Stimulated activated CD4-positive, alpha-beta T cell treated with anti-CD3 and anti-CD28 coated beads, Interleukin-2, amount 100 ng/mL, for 24 hours (primary cell): ENCODE measurements at places on chromosomes 6 and 20.

- DNase-seq: no peak
These were observed 16.5 kb downstream of the TNFAIP3 start for GRCh38 chr6:137883400-137884148.

DNA sequence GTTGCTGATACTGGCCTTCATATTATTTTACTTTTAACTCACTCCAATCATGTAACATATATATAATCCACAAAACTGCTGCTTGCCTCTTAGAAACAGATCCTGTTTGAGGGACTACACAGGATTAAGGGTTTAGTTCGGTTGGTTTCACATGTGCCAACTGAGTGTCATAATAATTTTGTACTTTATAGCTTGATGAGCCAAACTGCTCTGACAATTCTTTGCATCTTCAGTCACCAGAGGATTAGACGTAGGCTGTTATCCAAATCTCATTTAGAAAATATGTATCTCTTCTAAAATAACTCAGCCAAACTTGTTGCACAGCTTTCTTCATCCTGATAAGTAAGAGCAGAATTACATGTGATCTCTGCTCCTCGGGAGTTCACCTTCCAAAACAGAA is 643.6 kb upstream of the PTCHD4 start:
- no peak for DNase-seq

- no peak for DNase-seq
These were observed 37.7 kb downstream of the ARHGAP18 start for GRCh38 chr6:129672341-129672682.

GRCh38 chr6:429515-430121 is 38.1 kb downstream of the IRF4 start:
- no peak for DNase-seq

DNA sequence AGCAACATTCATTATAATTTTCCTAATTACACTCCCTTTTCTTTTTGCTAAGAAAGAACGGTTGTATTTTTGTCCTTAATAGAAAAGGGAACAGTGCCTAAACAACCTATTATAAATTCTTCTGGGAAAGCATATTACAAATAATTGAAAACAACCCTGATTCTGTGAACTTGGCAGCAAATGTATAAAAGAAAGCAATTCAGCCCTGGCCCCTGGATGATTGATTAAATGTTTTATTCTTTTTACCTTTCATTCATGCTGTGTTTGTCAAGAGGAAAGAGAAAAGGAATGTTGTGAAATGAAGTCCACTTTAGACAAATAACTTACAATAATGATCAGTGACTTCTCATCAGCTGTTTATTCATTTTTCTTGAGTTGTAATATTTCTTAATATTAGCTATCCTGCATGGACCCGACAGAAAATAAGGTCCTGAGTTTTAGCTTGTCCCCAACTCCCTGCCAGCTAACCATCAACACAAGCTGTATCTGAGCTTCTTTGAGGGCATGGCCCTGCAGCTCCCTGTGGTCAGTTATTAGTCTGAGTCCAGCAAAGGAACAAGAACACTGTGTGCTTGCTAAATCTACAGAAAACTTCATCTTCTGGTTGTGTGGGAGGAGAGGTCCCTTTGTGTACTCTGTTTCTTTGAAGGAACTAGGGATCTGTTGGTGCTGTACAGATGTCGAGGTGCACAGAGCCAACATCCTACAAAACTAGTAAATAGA is 248.2 kb downstream of the LAMA2 start:
- DNase-seq: no peak

DNA sequence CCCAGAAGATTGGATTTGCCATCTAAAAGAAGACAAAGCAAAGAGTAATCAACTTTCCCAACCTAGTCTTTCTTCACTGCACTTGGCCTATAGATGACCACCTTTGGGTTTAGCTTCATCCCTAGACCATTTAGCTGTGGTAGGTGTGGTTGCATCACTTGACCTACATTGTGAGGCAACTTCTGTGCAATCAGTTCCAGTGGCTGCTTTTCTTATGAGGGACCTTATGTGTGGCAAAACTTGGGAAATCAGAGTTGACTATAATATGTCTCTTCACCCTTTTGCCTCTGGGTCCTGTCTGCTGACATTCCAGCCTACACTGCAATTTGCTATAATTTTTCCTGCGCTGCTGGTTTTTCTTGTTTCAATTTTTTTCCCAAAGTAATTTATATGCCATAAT is 55.2 kb downstream of the PRDM13 start:
- no peak for DNase-seq

GRCh38 chr20:49672096-49672664 is 41.5 kb downstream of the B4GALT5 start:
- no peak for DNase-seq

DNA sequence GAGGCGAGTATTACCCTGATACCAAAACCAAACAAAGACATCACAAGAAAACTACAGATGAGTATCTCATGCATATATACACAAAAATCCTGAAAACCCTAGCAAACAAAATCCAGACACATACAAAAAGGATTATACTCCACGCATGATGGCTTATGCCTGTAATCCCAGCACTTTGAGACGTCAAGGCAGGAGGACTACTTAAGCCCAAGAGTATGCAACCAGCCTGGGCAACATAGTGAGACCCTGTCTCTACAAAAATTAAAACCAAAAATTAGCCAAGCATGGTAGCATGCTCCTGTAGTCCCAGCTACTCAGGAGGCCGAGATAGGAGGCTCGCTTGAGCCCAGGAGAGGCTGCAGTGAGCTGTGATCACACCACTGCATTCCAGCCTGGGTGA is 32.4 kb downstream of the TRPC4AP start:
- no peak for DNase-seq

GRCh38 chr6:45592991-45593390 is 215.3 kb upstream of the SUPT3H start:
- DNase-seq: no peak

DNA sequence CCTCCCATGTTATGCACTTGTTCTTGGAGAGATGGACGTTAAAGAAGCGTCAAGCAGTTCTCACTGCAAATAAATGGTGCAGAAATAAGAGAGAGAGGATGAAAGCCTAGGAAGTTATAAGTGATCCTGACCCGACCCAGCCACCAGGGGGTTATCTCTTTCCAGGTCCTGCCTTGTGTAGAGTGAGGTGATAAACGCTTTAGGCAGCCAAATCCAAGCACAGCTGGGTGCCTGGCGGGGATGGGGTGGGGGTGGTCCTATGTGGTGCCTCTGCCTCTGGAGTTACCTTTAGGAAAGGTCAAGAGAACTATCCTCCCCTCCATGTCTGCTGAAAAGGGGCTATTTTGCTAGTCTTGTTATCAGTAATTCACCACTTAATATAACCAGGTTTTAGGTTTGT is 9.2 kb upstream of the TFAP2A start:
- no peak for DNase-seq

GRCh38 chr6:131244942-131245341 is 109.7 kb downstream of the AKAP7 start:
- no peak for DNase-seq

DNA sequence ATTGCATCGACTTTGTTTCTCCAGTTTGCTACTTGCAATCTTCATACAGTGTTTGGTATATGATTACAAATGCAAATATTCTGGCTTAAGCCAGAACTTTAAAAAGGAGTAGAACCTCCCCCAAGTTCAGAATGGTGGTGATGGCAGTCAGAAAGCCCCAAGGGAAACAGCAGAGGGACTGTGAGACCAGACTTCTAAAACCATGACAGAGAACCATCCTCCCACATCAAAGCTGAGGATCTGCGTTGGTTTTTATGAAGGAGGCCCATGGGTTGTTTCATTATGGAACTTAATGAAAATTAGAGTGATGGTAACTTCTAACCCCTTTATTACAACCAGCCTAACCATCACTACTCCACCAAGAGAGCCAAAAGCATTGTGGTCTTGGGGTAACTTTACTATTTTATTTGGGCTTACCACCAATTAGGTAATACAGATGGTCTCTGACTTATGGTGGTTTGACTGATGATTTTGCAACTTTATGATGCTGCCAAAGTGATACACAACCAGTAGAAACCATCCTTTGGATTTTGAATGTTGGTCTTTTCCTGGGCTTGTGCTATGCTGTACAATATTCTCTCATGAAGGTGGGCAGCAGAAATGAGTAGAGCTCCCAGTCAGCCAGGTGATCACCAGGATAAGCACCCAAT is 10.9 kb upstream of the MRS2 start:
- DNase-seq: no peak

GRCh38 chr6:157928428-157928827 is 53.2 kb upstream of the SYNJ2 start:
- no peak for DNase-seq

DNA sequence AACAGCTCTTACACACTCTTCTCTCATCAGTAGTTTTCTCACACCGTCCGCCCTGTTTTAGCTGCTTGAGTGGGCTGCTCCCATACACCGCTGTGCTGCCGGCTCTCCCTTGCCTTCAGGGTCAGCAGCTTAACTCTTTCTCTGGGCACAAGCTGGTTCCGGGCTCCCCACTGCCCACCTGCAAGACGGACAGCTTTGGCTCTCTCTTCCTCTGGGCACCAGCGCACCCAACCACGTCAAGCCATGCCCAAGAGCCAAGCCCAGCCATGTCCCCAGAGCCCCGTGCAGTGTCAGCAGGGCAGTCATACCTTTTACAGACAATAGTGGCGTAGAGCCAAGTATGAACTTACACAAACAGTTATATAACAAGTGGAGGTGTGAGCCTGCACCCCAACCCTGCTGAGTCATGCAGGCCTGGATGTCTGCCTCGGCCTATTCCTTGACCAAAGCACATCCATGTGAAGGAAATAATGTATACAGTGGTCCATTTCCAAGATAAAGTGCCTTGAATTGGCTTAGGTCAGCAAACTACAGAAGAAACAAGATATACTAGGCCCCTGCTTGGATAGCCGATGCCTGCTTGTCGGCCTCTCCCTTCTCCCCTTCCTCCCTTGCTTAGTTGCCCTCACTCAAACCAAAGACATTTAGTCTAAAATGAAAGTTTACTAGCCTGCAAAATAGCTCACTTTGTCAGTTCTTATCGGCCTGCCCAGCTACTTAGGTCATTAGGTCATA is 89.3 kb downstream of the JPH2 start:
- no peak for DNase-seq

DNA sequence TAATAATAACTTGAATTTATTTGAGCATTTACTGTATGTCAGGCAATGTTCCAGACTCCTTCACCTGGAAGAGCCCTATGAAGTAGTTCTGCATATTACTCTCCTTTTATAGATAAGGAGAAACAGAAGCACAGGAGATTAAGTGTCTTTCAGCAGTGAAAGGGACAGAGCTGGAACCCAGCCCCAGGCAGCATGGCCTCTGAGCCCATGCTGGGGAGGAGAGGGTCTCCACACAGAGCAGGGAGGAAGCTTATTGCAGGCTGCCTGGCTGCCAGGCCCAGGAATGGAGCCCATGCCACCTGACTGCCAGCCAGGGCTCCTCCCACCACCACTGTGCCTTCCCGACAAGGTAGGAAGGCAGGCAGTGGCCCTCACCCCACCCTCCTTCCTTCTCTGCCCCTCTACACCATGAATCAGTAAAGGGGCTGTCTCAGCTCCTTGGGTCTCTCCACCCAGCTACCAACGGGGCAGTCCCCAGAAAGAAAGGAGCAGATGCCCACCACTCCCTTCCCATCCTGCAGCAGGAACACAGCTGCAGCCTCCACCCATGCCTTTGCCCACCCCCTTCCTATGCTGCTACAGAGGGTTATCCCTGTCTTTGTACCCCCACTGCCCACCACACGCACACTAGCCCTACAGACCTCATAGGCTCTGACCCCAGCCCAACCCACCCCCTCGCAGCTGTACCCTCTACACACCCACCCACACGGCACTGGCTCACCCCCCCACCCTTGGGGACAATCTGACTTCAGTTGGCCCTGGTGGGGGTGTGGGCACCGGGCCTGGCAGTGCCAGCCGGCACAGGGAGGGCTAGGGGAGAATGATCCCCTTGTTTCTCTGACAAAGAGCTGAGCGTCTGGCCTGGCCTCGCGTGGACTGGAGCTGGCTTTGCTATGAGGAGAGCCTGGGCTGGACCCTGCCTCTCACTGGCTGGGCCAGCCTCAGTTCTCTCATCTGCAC is 41.8 kb downstream of the TFEB start:
- DNase-seq: no peak

- DNase-seq: no peak
These were observed 396.4 kb downstream of the BCKDHB start for GRCh38 chr6:80502871-80503270.

DNA sequence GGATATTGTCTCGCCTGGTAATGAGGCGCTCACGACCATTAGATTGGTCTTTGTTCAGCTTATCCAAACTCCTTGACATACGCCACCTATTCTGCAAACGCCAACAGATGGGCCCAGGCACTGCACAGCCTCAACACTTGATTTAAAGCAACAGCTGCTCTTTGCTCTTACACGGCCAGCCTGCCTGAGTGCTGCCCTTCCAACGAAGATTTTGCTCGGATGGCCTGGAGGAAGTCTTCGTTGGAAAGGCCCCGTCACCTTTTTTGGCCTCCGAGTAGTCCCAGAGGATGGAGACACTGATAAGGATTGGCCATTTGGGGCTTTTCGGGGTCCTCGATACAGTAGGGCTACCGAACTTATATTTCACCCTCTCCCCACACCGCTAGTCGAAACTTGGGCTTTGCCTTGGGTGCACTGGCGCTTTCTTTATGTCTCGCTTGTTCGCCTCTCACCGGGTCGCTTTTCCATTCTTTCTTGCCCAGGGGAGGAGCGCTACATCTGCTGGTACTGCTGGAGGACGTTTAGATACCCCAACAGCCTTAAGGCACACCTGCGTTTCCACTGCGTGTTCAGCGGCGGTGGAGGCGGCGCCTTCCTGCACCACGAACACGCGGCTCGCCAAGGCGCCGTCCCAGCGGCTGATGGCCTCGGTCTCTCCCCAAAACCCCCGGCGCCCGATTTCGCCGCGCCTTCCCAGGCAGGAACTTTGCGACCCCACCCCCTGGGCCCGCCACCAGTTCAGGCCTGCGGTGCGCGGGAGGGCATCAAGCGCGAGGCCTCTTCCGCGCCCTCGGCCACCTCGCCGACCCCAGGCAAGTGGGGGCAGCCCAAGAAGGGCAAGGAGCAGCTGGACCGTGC is 6.1 kb downstream of the PRDM13 start:
- DNase-seq: no peak

DNA sequence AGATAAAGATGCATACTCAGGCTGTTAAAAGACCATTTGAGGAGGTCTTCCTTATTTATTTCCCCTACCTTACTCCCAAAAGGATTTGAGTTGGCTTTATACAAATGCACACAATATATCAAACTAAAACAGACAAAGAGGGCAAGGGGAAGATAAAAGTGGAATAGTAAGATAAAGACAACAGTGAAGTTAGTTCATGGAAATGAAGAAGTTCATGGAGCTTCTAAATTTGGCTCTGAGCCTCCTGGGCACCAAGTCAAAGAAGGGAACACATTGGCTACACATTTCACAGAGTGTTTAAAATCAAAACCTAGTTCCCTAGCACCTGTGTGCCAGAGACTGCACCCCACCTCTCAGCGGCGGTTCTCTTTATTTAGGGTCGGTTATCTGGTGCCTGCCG is 25.8 kb upstream of the ARMC2 start:
- DNase-seq: no peak

GRCh38 chr6:126152372-126152745 is 166.0 kb downstream of the TRMT11 start:
- no peak for DNase-seq

- no peak for DNase-seq
These were observed 85.6 kb downstream of the PDE7B start for GRCh38 chr6:135937106-135937505.

GRCh38 chr6:144646093-144647056 is 361.2 kb downstream of the UTRN start:
- DNase-seq: no peak
